ENCODE measurements at places on chromosomes 3 and 15. TPM values are rescaled to one million over a fixed set of nuclear protein-coding genes. Genes with fewer than 3 reads are reported as not detected.

The P2RY1 gene
- 59.8 TPM for total RNA-seq

DNA sequence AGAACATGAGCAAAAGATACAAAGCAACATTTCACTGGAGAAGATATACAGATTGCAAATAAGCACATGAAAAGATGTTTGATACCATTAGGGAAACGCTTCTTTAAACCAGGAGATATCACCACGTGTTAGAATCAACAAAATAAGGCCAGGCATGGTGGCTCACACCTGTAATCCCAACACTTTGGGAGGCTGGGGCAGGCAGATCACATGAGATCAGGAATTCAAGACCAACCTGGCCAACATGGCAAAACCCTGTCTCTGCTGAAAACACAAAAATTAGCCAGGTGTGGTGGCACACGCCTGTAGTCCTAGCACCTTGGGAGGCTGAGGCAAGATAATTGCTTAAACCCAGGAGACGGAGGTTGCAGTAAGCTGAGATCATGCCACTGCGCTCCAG is 20.5 kb upstream of the MUC20 start:
- DNase-seq = no peak
- H3K36me3 ChIP-seq = no peaks in the 10 kb centered on the region
- no peaks in the 10 kb centered on the region for H3K27me3 ChIP-seq
- no peak overlapping the region for H3K4me3 ChIP-seq
- no peak overlapping the region for H3K27ac ChIP-seq
- peaks cover 18% of the 10 kb centered on the region for H3K4me1 ChIP-seq

The SENP8 gene
- total RNA-seq = 4.9 TPM

- H3K27ac ChIP-seq = no peak overlapping the region
- no peak overlapping the region for H3K4me3 ChIP-seq
- DNase-seq = no peak
- no peaks in the 10 kb centered on the region for H3K36me3 ChIP-seq
- no peaks in the 10 kb centered on the region for H3K4me1 ChIP-seq
Observed at GRCh38 chr15:87487484-87487883, 769.1 kb downstream of the NTRK3 start.

DNA sequence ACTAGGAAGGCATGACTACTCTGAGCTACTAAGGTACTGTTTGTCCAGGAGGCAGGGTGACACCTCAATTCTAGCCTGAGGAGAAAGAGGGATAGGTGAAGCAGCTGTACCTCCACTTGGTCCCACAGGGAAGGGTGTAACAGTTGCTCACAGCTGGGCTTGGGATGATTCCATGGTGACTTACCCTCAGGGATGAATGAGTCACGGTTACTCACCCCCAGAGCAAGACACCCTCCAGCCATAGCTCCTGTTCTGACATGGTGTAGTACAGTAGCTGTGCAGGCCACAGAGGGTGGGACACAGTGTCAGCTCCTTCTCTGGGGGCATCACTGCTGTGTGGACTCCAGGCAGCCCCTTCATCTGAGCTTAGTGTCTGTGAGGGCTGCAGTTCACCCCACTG is 868.6 kb upstream of the SEMA6D start:
- no peak overlapping the region for H3K27ac ChIP-seq
- DNase-seq = no peak
- H3K27me3 ChIP-seq = no peaks in the 10 kb centered on the region
- no peaks in the 10 kb centered on the region for H3K4me1 ChIP-seq

GRCh38 chr3:14152233-14152962 is 26.0 kb downstream of the XPC start:
- H3K4me1 ChIP-seq = peaks cover 8% of the 10 kb centered on the region
- H3K27me3 ChIP-seq = no peaks in the 10 kb centered on the region
- no peak overlapping the region for H3K4me3 ChIP-seq

The EFCC1 gene
- not detected for total RNA-seq
